ENCODE measurements at places on chromosomes 5 and 9.
A peak's percentile ranks its signal among the peaks of the same experiment; 100 is the strongest.

GRCh38 chr9:38339496-38339895, 53.0 kb upstream of the ALDH1B1 start:
- peak; percentile 32 for DNase-seq

DNA sequence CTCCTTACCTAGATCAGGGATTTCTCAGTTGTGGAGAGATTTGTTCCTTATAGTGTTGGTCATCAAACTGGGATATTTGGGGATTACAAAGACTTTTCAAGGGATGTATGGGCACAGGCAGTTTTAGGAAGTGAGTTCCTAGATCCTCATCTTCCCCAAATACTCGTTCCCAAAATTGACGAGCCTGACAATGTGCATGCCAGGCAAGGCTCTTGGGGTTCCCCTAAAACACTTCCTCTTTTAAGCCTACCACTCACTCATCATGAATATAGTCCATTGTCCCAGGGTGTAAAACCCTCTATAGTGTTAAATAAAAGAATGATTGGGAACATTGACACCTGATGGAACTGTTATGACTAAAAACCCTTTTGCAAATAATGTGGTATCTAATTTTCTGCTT, 26.4 kb downstream of the PDCD1LG2 start:
- no peak for DNase-seq

GRCh38 chr5:2012885-2013284, 130.2 kb upstream of the IRX4 start:
- no peak for DNase-seq

- DNase-seq, result no peak
Measured at GRCh38 chr5:28313953-28314352, 1275.6 kb upstream of the CDH9 start.

DNA sequence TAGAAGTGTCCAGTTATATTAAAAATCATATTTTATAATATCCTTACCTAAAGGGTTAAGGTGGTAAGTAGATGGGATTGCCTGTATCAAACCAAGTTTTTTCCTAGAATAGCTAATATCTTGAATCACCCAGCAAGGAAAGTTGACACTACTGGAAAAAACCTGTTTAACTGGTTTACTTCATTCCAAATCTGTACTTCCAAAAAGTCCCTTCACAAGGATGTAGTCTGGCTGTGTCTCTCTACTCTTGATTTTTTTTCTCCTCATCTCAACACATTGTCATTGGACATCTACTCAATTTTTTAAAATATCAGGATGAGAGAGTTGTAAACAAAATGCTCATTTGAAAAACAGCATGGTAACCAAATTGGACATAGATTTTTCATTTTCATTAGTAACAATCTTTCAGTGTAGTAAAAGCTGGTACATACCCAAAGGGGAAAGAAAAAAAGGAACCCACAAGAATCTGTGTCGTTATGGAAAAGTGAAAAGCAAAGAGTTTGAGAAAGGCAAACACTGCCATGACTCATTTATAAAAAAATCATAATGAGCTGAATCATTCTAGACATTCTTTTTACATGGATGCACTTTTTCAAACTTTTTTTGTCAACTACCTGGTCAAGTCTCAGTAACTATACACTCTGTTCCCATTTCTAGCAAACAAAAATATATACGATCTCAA, 173.5 kb downstream of the GLIS3 start:
- no peak for DNase-seq

DNA sequence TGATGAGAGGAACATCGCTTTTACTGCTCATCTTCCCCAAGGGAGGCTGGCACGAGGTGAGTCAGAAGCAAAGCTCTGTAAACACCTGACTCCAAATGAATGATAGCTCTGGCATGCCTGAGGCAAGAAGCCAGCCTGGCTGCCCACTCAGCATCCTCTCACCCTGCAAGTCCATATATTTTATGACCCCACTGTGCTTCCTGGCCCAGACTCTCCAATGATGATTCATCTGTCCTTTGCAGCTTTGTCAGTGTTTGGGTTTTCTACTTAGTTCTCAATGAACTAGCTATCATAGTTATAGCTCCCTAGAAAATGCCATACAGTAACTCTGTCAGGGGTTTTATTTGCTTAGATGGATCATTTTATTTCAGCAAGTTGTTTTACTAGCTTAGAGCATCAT, 52.1 kb upstream of the FSTL4 start:
- no peak for DNase-seq

DNA sequence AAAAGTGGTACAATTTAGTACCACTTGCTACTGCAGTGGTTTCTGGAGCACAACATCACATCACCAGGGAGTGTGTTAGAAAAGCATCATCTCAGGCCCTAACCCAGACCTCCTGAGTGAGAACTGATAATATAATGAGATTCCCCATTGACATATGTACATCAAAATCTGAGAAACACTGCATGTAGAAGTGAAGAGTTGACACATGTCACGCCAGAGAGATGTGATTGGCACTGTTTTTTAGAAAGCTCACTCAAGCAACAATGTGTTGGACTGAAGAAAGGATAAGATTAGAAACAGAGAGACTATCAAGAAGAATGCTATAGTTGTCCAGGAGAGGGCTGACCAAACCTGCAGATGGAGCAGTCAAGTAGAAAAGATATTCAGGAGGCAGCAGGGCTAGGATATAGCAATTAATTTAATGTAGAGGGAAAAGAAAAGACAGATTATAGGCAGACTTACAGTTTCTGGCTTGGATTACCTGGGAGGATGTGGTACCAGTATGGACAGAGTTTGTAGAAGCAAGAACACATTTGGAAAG, 324.4 kb upstream of the ADAMTSL1 start:
- DNase-seq, result no peak

DNA sequence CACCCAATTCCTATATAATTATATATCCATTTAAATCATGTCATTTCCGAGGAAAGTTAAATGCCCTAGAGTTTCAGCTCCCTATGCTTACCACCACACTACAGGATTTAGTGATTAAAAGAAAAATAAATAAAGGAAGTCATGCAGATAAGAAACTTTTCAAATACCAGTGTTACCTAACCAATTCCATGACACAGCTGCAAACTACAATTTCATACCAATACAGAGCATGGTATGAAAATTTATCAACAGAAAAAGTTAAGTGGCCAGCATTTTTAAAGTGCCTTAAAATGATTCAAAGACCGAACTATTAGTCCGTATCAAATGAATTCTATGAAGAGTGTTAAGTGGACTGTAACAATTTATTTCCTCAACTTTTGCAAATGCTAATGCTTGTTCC, 35.9 kb downstream of the CEP120 start:
- no peak for DNase-seq

GRCh38 chr9:130120832-130121231, 51.4 kb upstream of the NCS1 start:
- DNase-seq, result no peak

- DNase-seq, result no peak
Measured at GRCh38 chr9:135718616-135719015, 16.6 kb downstream of the KCNT1 start.

DNA sequence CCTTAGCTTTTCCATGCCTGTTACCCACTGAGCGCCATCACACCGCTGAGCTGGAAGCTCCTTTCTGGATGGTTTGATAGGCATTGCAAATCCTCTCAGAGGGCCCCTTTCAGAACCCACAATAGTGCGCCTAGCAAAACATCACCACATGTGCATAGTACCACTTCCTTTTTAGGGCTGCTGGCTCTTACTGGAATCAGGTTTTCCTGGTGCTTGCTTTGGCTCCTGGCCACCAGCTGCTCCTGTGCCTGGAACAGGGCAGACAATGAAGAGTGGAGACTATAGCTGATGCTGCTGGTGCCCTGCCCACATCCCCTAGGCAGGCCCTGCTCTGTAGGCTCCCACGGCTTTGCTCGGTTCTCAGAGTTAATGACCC, 163.6 kb upstream of the SEMA6A start:
- DNase-seq, result no peak

- DNase-seq, result no peak
Measured at GRCh38 chr5:153749960-153750359, 259.5 kb downstream of the GRIA1 start.

- no peak for DNase-seq
Measured at GRCh38 chr9:15276328-15276938, 30.6 kb downstream of the TTC39B start.

DNA sequence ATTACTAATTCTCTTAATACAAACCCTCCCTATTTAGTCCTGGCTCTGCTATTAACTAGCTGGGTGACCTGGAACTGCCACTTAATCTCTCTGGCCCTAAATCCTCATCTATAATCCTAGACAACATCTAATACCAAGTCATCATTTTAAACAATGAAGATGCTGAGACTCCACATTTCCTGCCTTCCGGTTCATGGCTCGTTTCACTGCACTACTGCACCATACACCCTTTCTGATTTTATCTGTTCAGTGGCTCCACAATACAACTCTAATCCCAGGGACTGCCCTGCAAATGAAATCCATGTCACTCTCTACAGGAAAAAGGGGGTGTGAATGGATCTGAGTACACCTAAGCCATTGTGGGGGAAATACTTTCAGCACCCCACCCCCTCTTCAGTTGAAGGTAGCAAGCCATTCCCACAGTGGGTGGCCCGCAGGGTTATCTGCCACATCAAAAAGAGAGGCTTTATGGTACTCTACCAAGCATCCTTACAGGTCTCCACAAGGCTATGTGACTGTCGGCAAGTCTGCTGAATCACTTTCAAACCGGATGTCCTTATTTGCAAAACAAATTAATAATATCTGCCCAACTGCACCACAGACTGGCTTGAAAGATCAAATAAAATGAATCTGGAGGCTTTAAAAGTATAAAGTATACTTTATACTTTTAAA, 89.5 kb downstream of the EPB41L4A start:
- DNase-seq, result no peak

- DNase-seq, result no peak
Measured at GRCh38 chr5:73797132-73797510, 171.1 kb downstream of the ARHGEF28 start.

DNA sequence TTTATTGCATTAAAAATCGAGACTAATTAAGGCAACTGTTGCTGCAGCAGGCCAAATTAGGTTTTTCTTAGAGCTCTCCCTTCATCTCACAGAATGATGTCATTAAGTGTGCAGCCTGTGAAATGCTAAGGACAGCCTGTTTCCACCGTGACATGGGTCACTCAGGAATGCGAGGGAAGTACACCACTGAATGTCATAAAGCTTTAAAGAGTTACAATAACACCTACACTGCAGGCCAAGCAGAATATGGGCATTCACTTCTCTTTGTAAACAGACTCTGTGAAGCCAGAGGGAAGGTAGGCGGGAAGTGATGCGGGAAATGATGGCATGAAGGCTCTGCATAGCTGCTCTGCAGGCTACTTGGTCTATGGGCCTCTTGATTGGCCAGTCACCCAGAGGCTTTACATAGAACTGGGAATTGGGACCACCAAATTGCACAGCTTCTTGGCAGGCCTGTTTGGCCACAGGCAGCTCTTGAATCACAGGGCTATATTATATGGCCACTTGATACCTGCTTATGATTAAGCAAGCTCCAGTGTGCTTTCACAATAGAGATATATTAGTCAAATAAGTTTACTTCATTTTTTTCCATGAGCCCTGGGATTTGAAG, 28.4 kb upstream of the AOPEP start:
- no peak for DNase-seq

- DNase-seq, result no peak
Measured at GRCh38 chr5:1759378-1759970, 40.2 kb downstream of the MRPL36 start.

DNA sequence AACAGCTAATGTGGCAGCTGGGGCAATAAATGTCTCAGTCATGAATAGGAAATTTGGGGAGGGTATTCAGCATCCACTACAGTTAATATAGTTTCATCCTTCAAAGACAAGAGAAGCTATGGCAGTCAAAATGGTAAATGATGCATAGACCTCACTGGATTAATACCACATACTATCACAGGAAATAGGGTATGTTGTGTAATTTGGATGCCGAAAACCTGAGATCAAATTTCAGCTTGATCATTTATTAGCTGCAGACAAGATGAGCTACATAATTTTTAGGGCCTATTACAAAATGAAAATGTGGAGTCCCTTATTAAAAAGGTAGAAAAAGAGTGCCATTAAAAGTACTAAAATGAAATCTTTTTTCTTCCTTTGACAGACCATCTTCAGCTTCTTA, 112.6 kb upstream of the MTAP start:
- no peak for DNase-seq

DNA sequence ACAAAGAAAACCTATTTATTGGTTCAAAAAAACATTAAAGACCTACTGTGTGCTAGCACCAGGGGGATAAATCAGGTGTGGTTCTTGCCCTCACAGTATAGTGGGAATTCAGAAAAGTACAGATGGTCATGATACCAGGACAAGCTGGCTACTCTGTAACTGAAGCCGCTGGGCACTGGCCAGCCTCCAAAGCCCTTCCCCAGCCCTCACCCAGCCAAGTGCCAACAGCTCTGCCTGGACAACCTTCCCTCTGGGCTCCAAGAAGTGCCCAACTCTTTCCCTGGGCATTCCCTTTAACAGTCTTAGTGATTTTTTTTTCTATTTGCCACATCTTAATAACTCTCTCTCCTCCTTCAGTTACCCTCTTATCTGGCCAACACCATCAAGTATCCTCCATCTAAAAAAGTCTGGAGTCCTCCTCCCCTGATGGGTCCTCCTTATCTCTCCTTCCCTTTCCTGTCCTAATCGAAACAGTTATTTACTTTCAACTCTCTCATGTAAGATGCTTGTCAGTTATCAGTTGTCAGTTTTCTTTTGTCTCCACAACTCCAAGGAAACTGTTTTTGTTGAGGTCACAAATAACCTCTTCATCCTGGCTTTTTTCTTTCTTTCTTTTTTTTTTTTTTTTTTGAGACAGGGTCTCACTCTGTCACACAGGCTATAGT, 13.3 kb upstream of the SEPTIN8 start:
- no peak for DNase-seq

DNA sequence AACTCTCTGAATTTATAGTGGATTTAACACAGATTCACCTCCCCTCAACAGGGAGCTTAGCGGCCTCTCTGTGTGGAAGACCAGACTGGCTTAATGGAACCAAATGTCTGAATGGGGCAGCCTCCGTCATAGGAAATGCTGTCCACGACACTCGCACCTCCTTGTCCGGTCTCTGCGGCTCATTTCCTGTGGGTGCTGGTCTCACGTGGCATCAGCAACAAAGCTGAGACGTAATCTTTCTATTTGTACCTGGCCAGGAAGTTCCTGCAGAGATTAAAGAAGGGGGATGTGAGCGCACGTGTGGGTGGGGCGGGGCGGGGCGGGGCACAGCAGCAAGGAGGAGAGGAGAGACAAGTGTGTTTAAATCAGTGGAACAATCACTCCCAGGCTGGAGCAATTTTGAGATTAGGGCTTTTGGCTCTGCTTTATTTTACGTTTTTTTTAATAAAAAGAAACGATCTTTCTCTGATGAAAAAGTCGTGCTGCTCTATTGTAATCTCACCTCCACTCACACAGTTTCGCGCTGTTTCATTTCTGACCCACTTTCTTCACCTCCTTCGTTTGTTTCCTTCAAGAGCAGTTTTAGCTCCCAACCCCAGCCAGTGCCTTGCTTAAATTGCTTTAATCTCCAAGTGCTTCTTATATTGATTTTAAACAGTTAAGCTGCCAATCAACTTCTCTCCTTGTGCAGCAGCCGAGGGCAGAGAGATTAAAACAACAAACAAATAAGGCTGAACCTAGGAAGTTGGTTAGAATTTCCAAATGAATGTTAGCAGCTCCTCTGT, 132.2 kb upstream of the ASTN2 start:
- DNase-seq, result no peak

GRCh38 chr5:54088081-54088480, 222.3 kb downstream of the ARL15 start:
- no peak for DNase-seq
